ENCODE measurements at places on chromosomes 7 and 10.

DNA sequence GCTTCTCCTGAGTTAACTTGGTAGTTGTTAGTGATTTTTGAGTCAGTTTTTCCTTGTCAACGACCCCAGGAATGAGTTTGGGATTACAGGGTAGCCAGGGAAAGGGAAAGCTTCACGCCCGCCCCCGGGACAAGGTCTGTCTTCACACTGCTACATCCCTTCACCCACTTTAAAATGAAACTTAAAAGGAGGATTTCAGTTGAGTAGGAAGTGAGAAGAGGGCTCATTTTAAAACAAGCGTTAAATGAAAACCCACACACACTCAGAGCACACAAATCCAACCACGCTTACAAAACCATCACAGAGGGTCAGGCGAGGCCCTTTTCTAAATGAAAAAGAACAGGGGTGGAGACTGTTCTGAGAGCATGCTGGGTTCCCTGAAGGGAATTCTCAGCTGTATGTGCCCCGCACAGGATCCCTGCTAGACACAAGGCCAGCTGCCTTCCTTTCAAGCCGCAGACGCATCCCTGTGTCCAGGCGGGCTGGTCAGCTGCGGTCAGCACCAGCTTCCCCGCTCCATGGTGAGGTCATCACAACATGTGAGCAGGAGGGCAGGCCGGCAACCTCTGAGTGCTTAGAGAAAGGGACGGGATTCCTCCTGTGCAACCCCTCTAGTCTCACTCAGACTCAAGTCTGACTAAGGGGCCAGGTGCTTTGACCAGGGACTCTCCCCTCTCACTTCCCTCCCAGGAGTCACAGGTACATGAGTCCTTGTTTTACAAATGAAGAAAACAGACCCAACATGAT lies 111.8 kb downstream of the EGFR start:
- no peak for DNase-seq

GRCh38 chr7:42934291-42934690 lies 2.1 kb downstream of the MRPL32 start:
- DNase-seq = no peak

DNA sequence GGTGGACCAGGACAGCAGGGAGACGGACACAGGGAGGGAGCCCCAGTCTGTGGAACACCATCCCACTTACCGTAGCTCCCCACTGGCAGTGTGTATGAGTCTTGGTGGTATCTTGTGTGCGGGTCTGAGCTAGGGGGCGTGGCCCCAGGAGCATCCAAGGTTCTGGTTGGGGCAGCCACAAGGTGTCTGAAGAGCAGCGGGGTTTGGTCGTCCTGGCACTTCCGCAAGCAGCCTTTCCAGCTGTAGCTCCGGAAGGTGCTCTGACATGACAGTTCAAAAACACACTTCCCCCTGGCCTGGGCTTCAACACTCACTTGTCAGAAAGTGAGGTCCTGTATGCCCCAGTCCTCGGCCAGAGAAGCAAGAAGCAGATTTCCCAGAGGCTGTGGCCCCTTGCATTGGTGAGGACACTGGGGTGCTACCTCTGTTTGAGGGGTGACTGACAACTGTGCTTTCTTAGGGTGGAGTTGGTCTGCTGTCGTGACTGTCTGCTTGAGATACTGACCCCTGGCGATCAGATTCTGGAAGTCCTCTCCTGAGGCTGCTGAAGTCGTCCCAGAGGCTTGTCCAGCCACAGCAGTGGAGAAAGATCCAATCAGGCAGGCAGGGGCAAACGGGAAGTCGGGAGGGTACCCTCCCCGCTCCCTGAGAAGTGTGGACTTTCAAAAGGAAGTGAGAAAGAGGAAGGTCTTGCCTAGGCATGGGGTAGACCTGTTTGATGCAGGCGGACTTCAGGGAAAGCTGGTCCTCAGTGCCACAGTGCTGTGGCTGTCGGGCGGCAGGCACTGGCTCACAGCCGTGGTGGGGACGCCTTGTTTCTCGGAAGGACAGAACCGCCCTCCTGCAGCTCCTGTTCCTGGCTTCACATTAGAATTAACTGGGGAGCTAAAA lies 51.4 kb upstream of the PFKFB3 start:
- no peak for DNase-seq

- no peak for DNase-seq
Observed at GRCh38 chr10:84845628-84846261, 517.4 kb downstream of the CCSER2 start.

DNA sequence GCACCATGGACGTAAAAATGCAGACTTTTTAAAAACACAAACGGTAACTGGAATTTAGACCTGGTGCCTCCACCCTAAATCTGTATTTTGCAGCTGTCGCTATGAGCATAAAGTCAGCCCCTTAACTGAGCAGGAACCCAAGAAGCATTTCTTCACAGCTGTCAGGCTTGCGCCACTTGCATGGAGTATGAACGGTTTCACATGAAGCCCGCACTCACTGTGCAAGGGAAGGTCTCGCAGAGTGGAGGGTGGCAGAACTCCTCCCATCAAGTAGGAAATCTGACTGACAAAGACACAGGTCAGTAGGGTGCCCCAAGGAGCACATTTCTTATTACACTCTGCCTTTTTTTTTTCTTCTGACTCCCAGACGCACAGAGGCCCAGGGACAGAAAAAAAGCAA lies 58.5 kb downstream of the ELMO1 start:
- DNase-seq = no peak

DNA sequence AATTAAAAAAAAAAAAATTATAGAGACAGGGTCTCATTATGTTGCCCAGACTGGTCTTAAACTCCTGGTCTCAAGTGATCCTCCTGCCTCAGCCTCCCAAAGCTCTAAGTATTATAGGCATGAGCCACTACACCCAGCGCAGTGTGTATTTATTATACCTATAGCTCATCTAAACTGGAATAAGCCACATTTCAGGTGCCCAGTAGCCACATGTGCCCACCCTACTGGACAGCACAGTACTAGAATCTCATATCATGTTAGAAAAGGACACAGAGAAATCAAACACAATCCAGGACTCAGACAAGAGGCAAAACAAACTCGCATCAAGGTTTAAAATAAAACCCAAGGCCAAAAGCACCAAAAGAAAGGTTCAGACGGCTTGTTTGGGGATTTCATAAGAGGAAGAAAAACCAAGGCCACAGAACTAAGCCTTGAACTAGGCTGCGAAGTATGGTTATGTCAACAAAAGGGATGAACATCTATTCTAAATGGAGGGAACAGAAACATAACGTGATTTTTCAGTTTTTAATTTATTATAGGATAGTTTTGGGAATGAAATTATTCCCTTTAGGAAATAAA lies 32.3 kb downstream of the SLC16A9 start:
- no peak for DNase-seq

DNA sequence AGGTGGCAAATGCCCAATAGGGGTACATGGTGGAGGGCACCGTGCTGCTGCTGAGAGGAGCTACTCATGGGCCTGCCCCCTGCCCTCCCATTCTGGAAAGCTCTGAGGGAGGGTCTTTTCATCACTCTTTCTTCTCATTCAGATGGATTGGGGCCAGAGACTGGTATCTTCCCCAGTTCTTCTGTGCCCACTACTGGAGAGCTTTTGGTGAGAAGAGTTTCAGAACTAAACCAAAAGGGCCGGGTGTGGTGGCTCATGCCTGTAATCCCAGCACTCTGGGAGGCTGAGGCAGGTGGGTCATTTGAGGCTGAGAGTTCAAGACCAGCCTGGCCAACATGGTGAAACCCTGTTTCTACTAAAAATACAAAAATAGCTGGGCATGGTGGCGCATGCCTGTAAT lies 12.5 kb downstream of the ADRA2A start:
- no peak for DNase-seq

GRCh38 chr7:139078911-139079310 lies 30.6 kb downstream of the ZC3HAV1 start:
- no peak for DNase-seq

DNA sequence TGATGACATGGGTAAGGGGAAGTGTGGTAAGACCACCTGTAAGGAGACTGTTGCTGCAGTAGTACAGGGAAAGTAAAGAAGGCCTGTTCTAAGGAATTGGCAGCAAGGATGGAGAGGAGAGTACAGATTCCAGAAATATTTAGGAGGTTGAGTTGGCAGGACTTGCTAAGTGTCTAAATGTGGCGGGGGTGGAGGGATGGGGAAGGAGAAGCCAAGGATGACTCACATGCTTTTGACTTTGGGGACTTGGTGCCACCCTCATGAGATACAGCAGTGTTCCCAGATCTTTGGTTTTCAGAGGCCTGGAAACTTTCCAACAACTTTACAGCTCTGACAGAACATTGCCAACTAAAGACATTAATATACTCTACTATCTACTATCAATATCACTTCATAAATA lies 45.4 kb downstream of the CDK6 start:
- DNase-seq = no peak

DNA sequence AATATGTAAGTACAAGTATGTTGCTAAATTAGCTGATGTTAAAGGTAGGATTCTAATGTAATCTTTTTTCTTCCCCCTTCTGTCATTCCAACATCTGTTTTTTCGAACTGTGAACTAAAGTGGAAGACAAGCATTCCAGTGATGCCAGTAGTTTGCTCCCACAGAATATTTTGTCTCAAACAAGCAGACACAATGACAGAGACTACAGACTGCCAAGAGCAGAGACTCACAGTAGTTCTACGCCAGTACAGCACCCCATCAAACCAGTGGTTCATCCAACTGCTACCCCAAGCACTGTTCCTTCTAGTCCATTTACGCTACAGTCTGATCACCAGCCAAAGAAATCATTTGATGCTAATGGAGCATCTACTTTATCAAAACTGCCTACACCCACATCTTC lies 62.7 kb downstream of the WAC start:
- DNase-seq = no peak

DNA sequence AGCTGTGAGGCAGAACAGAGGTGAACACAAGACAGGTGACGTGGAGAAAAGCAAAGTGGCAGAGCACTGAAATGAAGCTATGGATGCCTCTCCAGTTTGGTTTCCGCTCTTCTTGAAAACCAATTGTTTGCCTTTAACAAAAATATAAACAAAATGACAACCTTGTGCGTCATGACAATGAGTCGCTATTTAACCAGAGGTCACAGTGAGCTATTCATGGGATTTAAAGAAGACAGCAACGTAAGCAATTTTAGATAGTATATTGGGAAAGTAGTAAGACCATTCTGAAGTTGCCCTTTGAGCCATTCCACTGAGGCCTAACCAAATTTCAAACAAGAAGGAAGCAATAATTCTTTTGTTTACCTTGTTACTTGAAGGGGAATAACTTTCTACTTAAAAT lies 15.2 kb upstream of the LRRTM3 start:
- no peak for DNase-seq

- no peak for DNase-seq
Observed at GRCh38 chr7:101865031-101865430, 47.6 kb downstream of the CUX1 start.

- DNase-seq = no peak
Observed at GRCh38 chr7:22727714-22728035, 675 bp downstream of the IL6 start.

DNA sequence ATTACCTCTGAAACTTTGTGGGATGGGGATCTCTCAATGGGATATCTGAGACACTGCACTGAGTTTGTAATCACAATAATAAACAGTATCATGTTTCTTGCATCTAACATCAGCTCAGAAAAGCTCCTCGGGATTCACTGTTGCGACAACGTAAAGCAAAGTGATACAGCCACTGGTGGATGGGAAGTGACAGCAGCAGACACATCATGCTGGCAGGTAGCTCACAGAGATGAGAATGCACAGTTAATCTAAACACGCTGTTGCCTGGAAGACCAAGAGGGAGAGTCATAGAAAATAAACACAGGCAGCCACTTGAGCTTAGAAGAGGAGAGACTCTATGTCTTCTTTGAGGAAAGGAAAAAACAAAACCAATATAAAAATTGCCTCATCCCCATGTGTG lies 513.8 kb downstream of the MAGI2 start:
- DNase-seq = no peak

- no peak for DNase-seq
Observed at GRCh38 chr10:78811174-78811573, 257.6 kb upstream of the ZMIZ1 start.

- no peak for DNase-seq
Observed at GRCh38 chr10:23742368-23742767, 303.5 kb downstream of the OTUD1 start.

- DNase-seq = no peak
Observed at GRCh38 chr10:88116971-88117626, 253.7 kb downstream of the PTEN start.

GRCh38 chr10:11603741-11604140 lies 7.7 kb downstream of the USP6NL start:
- DNase-seq = no peak

- DNase-seq = no peak
Observed at GRCh38 chr10:133608855-133609254, 17.7 kb downstream of the FRG2B start.

DNA sequence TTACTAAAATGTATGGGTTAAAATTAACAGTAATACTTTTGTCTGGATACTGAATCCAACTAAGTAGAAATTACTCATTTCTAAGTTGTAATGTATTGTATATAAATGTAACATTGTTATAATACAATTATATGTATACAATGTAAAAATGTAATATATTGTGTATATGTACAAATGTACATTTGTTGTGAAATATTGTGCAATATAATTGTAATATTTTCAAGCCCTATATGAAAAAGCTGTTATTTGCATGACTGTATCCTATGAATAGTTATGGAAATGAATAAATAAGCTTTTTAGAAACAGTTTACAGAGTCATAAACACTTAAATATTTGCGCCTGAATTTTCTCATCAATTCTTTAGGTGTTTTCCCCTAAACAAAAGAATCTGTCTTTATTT lies 20.3 kb upstream of the UMAD1 start:
- DNase-seq = no peak

DNA sequence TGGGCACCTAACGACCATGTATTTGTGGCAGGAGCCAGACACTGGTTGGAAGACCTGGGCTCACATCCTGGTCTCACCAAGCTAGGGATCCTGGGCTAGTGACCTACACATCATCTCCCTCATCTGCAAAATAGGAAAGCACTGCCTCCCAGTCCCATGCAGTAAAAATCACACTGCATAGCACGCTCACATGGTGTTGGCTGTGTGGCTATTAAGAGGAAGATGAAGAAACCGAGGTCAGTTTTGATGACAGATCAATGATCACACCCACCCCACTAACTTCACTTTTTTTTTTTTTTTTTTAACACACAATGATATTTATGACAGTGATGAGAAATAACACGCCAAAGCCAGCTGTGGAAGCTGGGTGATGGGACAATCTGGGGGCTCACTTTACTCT lies 146.5 kb downstream of the RNF216 start:
- no peak for DNase-seq

GRCh38 chr7:43834463-43835251 lies 34.7 kb downstream of the MRPS24 start:
- DNase-seq = peak; percentile 15

- DNase-seq = no peak
Observed at GRCh38 chr10:13686331-13686752, 99.6 kb downstream of the PRPF18 start.

- no peak for DNase-seq
Observed at GRCh38 chr10:63348245-63348850, 117.4 kb downstream of the JMJD1C start.

- DNase-seq = no peak
Observed at GRCh38 chr10:31604096-31604495, 285.1 kb downstream of the ZEB1 start.

- no peak for DNase-seq
Observed at GRCh38 chr7:140876519-140877248, 48.0 kb downstream of the BRAF start.

Measured in NK-92 treated with Interleukin-12 subunit alpha and Interleukin-12 subunit beta, amount 100 ng/mL, for 24 hours (cell line).